Left lung (tissue), 14 donors: ENCODE measurements at places on chromosomes 16 and 17. TPM values are rescaled to one million over a fixed set of nuclear protein-coding genes. Genes with fewer than 3 reads are reported as not detected.

LRRC46 gene
- total RNA-seq: 6.7 TPM

LRRC75A gene
- total RNA-seq: 2.9 TPM

EPX gene
- total RNA-seq: not detected

RND2 gene
- total RNA-seq: 0.73 TPM

MT1M gene
- 8.4 TPM for total RNA-seq

GRCh38 chr16:28219282-28219681, 7.5 kb upstream of the XPO6 start:
- DNase-seq: no peak
- no peak overlapping the region for H3K27ac ChIP-seq
- H3K4me3 ChIP-seq: no peak overlapping the region
- no peaks in the 10 kb centered on the region for H3K36me3 ChIP-seq

- H3K4me1 ChIP-seq: no peaks in the 10 kb centered on the region
- no peak overlapping the region for H3K4me3 ChIP-seq
- peaks cover 77% of the 10 kb centered on the region for H3K36me3 ChIP-seq
- DNase-seq: no peak
Observed at GRCh38 chr16:67943256-67943618, 683 bp downstream of the LCAT start.

DNA sequence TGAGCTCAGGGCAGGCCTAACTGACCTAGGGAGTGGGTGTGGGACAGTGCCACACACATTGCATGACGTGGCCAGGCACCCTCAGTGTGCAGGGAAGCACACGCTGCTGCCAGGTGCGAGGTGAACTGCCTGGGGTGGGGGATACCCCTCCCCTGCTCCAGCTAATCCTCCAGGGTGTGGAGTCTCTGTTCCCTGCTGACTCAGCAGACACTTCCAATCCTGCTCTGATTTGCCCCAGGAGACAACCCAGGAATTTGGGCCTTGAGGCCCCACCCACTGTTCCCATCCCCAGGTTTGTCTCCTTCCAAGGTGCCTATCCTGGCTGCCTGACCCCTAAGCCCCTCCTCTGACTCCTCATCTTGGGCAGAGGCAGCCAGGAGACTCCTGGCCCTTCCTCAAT, 10.7 kb downstream of the DLX3 start:
- H3K4me1 ChIP-seq: no peaks in the 10 kb centered on the region
- no peak overlapping the region for H3K4me3 ChIP-seq
- peaks cover 11% of the 10 kb centered on the region for H3K27me3 ChIP-seq
- DNase-seq: no peak
- H3K27ac ChIP-seq: no peak overlapping the region

GRCh38 chr17:51912939-51913338, 245.6 kb downstream of the CA10 start:
- no peak for DNase-seq
- no peaks in the 10 kb centered on the region for H3K4me1 ChIP-seq
- H3K36me3 ChIP-seq: no peaks in the 10 kb centered on the region
- H3K4me3 ChIP-seq: no peak overlapping the region
- H3K27me3 ChIP-seq: no peaks in the 10 kb centered on the region

- H3K27ac ChIP-seq: no peak overlapping the region
- no peak overlapping the region for H3K4me3 ChIP-seq
- no peaks in the 10 kb centered on the region for H3K4me1 ChIP-seq
- H3K36me3 ChIP-seq: no peaks in the 10 kb centered on the region
Observed at GRCh38 chr16:26275021-26275590, 583.3 kb downstream of the HS3ST4 start.

GRCh38 chr17:9538626-9539025, 37.0 kb downstream of the STX8 start:
- no peaks in the 10 kb centered on the region for H3K4me1 ChIP-seq
- no peaks in the 10 kb centered on the region for H3K36me3 ChIP-seq
- H3K27ac ChIP-seq: no peak overlapping the region
- no peak overlapping the region for H3K4me3 ChIP-seq

GRCh38 chr16:48295488-48296281, 48.3 kb upstream of the ABCC11 start:
- H3K27ac ChIP-seq: no peak overlapping the region
- peaks cover 4% of the 10 kb centered on the region for H3K4me1 ChIP-seq
- H3K4me3 ChIP-seq: no peak overlapping the region
- H3K36me3 ChIP-seq: peaks cover 59% of the 10 kb centered on the region
- no peaks in the 10 kb centered on the region for H3K27me3 ChIP-seq

- H3K36me3 ChIP-seq: no peaks in the 10 kb centered on the region
- H3K27ac ChIP-seq: peak overlapping the region; percentile 95
- no peaks in the 10 kb centered on the region for H3K27me3 ChIP-seq
Observed at GRCh38 chr16:89722392-89723278, 1.3 kb downstream of the ZNF276 start.

DNA sequence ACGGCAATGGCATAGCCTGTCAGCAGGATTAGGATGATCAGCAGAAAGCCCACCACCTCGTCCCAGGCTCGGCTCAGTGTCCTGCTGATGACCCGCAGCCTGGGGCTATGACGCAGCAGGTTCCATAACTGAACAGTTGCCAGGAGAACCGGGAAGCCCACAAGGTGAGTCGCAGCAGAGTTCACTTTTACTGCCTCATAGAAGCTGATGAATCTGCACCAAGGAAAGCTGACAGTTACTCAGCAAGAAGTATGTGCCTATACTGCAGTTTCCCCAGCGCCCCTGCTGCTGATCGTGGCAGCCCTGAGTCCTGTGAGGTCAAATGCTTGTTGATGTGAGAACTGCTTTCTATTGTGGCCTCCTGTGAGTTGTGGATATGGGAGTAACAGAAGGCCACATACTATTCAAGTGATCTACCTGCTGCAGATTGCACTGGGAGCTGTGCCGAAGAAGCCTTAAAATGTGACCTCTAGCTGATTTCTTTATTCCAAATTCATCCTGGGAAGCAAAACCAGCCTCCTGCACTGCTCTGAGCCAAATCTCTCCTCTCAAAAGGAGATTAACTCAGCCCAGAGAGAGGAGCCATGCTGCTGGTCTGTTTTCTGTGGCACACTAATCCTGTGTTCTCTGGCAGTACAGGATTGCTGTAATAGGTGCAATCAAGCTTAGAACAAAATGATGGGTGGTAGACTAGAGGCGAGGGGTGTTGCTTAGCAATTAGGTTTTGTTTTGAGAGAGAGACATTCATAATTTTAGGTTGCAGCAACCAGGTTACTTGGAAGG, 38.8 kb downstream of the IST1 start:
- no peak overlapping the region for H3K4me3 ChIP-seq
- peaks cover 3% of the 10 kb centered on the region for H3K36me3 ChIP-seq
- DNase-seq: no peak
- H3K27ac ChIP-seq: no peak overlapping the region
- no peaks in the 10 kb centered on the region for H3K27me3 ChIP-seq

DNA sequence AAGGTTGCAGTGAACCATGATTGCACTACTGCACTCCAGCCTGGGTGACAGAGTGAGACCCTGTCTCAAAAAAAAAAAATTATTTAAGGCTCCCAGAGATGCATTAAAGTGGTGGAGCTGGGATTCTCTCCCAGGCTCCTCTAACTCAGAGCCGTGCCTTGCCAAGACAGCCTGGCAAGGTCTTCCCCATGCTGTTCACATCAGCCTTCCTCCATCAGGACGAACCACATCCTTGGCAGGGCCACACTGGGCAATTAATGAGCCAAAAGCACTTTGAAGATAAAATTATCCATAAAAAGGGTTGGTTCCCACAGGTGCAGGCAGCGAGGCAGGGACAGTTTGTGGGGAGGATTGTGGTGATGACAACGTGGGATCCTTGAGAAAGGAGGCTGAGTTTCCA, 19.8 kb upstream of the BBS2 start:
- H3K36me3 ChIP-seq: no peaks in the 10 kb centered on the region
- no peaks in the 10 kb centered on the region for H3K27me3 ChIP-seq
- no peak for DNase-seq
- no peak overlapping the region for H3K27ac ChIP-seq
- H3K4me3 ChIP-seq: no peak overlapping the region
- no peaks in the 10 kb centered on the region for H3K4me1 ChIP-seq

DNA sequence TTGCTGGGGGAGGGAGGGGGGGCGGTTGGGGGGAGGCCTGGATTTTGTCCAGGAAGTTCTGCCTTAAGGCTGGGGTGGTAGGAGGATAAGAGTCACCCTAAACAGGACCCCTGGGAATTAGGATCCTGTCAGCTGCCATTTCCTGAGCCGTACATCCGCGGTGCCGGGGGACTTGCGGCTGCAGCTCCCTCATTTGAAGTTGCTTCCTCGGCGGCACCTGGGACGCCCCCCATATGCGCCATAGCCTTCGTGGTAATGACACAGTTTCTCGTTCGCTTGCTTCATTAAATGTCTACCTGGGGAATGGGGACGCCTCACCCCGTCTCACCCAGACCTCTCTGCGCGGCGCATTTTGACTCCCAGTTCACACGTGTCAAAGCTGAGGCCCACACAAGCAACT, 55.1 kb upstream of the PABPN1L start:
- peaks cover 20% of the 10 kb centered on the region for H3K4me1 ChIP-seq
- H3K36me3 ChIP-seq: no peaks in the 10 kb centered on the region
- peak overlapping the region; percentile 58 for H3K27ac ChIP-seq
- H3K27me3 ChIP-seq: no peaks in the 10 kb centered on the region
- DNase-seq: no peak
- H3K4me3 ChIP-seq: no peak overlapping the region

GRCh38 chr17:80574496-80574895, 29.9 kb downstream of the RPTOR start:
- no peaks in the 10 kb centered on the region for H3K4me1 ChIP-seq
- H3K36me3 ChIP-seq: no peaks in the 10 kb centered on the region
- no peaks in the 10 kb centered on the region for H3K27me3 ChIP-seq
- H3K4me3 ChIP-seq: no peak overlapping the region
- no peak for DNase-seq

DNA sequence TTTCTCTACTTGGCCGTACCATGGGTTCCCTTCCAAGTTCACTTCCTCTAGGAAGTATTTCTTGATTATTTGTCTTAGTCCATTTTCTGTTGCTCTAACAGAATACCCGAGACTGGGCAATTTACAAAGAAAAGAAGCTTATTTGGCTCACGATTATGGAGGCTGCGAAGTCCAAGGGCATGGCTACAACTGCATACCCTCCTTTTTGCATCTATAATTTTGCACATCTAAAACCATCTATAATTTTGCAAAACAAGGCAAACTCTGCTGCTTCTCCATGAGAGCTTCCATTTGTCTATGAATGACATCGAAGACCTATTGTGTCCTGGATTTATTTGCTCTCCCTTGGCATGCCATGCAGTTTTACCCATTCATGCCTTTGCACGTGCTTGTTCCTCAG, 27.6 kb upstream of the RGS9 start:
- no peak for DNase-seq
- no peak overlapping the region for H3K27ac ChIP-seq
- H3K27me3 ChIP-seq: no peaks in the 10 kb centered on the region
- no peaks in the 10 kb centered on the region for H3K36me3 ChIP-seq
